Liver (tissue), 10 donors: ENCODE measurements at places on chromosomes 2 and 18.

GRCh38 chr18:75958683-75959082 lies 531.2 kb upstream of the SMIM21 start:
- H3K36me3 ChIP-seq, result no peaks in the 10 kb centered on the region
- no peak overlapping the region for H3K4me3 ChIP-seq
- no peaks in the 10 kb centered on the region for H3K4me1 ChIP-seq
- DNase-seq, result no peak
- H3K27ac ChIP-seq, result no peak overlapping the region
- no peaks in the 10 kb centered on the region for H3K27me3 ChIP-seq

GRCh38 chr2:21650569-21650968 lies 526.8 kb downstream of the TDRD15 start:
- no peak overlapping the region for H3K4me3 ChIP-seq
- DNase-seq, result no peak
- H3K36me3 ChIP-seq, result no peaks in the 10 kb centered on the region
- no peak overlapping the region for H3K27ac ChIP-seq
- no peaks in the 10 kb centered on the region for H3K4me1 ChIP-seq

GRCh38 chr2:46870051-46870839 lies 45.4 kb downstream of the MCFD2 start:
- H3K36me3 ChIP-seq, result no peaks in the 10 kb centered on the region
- no peaks in the 10 kb centered on the region for H3K27me3 ChIP-seq
- no peak for DNase-seq
- no peak overlapping the region for H3K4me3 ChIP-seq
- no peaks in the 10 kb centered on the region for H3K4me1 ChIP-seq

DNA sequence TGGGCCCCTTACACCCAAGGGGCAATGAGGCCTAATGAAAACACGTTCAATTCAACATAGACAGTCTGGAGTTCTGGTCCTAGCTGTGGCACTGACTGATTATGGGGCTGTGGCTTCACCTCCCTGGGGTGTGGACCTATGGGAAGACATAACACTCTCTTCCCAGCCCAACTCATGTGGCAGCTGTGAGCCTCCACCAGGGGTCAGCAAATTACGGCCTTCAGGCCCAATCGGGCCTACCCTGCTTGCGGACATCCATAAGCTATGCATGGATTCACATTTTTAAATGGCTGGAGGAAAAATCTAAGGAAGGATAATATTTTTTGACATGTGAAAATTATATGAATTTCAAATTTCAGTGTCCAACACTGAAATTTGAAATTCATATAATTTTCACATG lies 101.3 kb downstream of the LOXHD1 start:
- peak; percentile 41 for DNase-seq
- H3K4me1 ChIP-seq, result no peaks in the 10 kb centered on the region
- no peaks in the 10 kb centered on the region for H3K27me3 ChIP-seq
- no peak overlapping the region for H3K4me3 ChIP-seq
- no peaks in the 10 kb centered on the region for H3K36me3 ChIP-seq
- no peak overlapping the region for H3K27ac ChIP-seq

GRCh38 chr18:77679869-77680268 lies 430.2 kb downstream of the GALR1 start:
- H3K36me3 ChIP-seq, result no peaks in the 10 kb centered on the region
- no peak for DNase-seq
- no peaks in the 10 kb centered on the region for H3K27me3 ChIP-seq
- no peak overlapping the region for H3K27ac ChIP-seq

- no peak for DNase-seq
- no peaks in the 10 kb centered on the region for H3K27me3 ChIP-seq
- no peaks in the 10 kb centered on the region for H3K4me1 ChIP-seq
These were observed 106.2 kb upstream of the EPC2 start for GRCh38 chr2:148538375-148538774.

GRCh38 chr2:26561918-26562810 lies 79.0 kb downstream of the CIB4 start:
- DNase-seq, result no peak
- H3K4me1 ChIP-seq, result peaks cover 12% of the 10 kb centered on the region
- H3K4me3 ChIP-seq, result no peak overlapping the region
- H3K27me3 ChIP-seq, result peaks cover 2% of the 10 kb centered on the region
- no peak overlapping the region for H3K27ac ChIP-seq

- no peaks in the 10 kb centered on the region for H3K27me3 ChIP-seq
- peak; percentile 71 for DNase-seq
- no peaks in the 10 kb centered on the region for H3K36me3 ChIP-seq
- H3K4me1 ChIP-seq, result peaks cover 8% of the 10 kb centered on the region
- H3K4me3 ChIP-seq, result peak overlapping the region; percentile 67
- peak overlapping the region; percentile 96 for H3K27ac ChIP-seq
These were observed 4.2 kb upstream of the SP100 start for GRCh38 chr2:230411570-230412370.

GRCh38 chr18:59056706-59057492 lies 82.8 kb upstream of the SEC11C start:
- H3K4me3 ChIP-seq, result no peak overlapping the region
- peak; percentile 49 for DNase-seq
- H3K27ac ChIP-seq, result no peak overlapping the region
- no peaks in the 10 kb centered on the region for H3K36me3 ChIP-seq
- no peaks in the 10 kb centered on the region for H3K27me3 ChIP-seq

DNA sequence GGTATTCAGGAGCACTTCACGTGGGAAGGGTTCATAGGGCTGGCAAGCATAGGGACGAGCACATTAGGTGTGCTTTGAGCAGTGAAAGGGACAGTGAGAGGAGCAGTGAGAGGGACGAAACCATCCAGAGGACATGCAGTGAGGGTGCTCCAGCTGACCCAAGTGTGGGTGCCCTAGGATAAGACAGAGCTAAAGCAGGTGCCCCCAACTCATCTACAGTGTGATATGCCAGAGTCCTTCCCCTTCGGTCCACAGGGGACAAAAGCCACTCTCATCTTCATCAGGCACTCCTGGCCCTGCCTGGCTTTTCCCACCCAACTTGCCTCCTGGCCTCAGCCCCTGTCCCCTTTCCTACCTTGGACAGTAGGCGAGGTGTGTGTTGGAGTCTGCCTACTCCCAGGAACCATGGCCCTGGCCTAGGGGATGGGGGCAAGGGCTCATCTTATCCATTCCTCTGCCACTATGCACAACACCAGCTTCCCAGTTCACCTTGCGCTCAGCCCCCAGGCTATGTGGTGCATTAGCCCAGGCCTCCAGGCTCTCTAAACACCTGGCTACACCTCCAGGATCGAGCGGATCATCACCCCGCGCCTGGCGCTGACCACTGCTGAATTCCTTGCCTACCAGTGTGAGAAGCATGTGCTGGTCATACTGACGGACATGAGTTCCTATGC lies 16.1 kb upstream of the ANKRD53 start:
- H3K4me3 ChIP-seq, result no peak overlapping the region
- H3K4me1 ChIP-seq, result peaks cover 8% of the 10 kb centered on the region
- DNase-seq, result no peak
- H3K27me3 ChIP-seq, result peaks cover 6% of the 10 kb centered on the region
- no peaks in the 10 kb centered on the region for H3K36me3 ChIP-seq

DNA sequence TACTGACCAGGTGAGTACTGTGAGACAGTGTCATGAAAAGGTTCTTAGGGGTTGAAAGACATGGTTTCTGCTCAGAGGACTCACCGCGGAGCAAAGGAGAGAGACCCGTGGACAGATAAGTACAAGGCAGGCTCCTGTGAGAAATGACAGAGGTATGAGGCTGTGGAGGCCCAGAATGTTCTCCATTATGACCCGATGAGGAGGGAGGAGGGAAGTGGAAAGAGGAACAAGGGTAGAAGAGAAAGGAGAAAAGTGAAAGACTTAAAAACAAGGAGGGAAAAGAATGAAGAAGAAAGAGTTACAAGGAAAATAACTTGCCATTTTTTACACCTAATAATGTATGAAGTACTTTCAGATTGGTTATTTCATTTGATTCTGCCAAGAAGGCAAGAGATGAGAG lies 29.8 kb downstream of the MAPRE3 start:
- no peaks in the 10 kb centered on the region for H3K27me3 ChIP-seq
- no peaks in the 10 kb centered on the region for H3K36me3 ChIP-seq
- H3K27ac ChIP-seq, result no peak overlapping the region
- H3K4me1 ChIP-seq, result no peaks in the 10 kb centered on the region
- H3K4me3 ChIP-seq, result no peak overlapping the region

DNA sequence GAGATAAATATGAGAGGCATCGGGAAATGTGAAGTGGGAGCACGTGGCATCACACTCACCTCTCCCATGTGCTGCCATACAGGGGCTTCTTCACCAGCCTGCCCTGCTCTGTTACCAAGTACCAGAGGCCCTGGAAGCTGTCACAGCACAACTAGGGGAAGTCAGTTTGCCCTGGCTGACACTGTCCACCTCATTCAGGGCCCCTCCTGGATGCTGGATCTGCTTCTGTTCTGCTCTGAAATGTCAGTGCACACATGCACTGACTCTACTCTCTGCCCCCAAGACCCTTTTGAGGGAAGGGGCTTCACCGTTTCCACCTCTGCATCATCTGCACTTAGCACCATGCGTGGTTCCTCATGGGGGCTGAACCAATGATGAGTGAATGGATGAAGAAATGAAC lies 311.1 kb downstream of the EN1 start:
- no peaks in the 10 kb centered on the region for H3K27me3 ChIP-seq
- no peaks in the 10 kb centered on the region for H3K4me1 ChIP-seq
- H3K36me3 ChIP-seq, result no peaks in the 10 kb centered on the region

DNA sequence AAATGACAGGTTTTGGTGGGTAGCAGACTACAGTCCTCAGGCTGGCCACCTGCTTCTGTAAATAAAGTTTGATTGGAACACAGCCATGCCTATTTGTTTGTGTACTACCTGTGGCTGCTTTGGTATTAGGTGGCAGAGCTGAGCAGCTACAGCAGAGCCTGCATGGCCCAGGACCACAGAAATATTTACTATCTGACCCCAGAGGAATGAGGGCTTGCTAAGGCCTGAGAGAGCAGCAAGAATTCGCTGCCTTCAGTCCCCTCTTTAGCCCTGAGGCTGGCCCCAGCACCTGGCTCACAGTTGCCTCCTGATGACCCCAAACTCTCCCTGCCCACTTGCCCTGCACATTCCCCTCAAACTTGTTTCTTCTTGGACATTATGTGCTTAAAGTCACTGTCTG lies 32.5 kb downstream of the POLR1A start:
- H3K4me3 ChIP-seq, result no peak overlapping the region
- H3K27me3 ChIP-seq, result no peaks in the 10 kb centered on the region
- peaks cover 12% of the 10 kb centered on the region for H3K4me1 ChIP-seq
- DNase-seq, result no peak

- no peak overlapping the region for H3K4me3 ChIP-seq
- no peaks in the 10 kb centered on the region for H3K4me1 ChIP-seq
These were observed 243.6 kb upstream of the SLC39A10 start for GRCh38 chr2:195413422-195413821.

DNA sequence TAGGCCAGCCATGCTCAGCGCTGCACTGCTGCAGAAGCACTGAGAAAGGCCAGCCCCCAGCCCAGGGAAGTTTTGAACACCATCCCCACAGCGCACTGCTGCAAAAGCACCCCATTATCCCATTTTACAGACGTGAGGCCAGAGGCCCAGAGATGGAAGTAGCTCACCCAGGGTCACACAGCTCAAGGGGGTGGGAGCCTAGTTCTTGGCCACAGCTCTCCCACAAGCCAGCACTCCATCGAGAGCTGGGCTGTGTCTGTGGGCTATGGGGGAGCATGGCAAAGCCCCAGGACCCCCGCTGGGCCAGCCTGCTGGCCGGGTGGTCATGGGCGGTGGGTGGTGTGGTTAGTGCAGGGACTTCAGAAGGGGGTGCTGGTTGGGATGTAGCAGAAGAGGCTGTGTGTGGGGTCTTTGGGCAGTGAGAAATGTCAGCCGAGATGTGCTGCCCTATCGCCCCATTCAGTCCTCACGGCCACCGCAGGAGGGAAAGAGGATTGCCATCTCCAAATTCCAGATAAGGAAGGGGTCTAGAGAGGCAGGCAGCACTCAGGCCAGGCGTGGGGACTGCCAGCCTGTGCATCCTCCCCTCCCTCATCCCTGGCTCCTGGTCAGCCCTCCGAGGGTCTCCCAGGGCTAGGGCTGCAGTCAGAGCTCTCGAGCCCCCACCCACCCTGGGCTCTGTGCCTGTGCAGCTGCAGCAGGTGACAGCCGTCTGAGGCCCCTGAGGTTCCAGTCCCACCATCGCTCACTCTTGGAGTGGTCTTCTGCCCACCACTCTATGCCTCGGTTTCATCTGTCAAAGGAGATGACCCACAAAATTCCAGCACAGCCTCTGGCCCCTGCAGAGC lies 17.0 kb upstream of the GPR17 start:
- H3K27ac ChIP-seq, result no peak overlapping the region
- no peaks in the 10 kb centered on the region for H3K36me3 ChIP-seq
- H3K27me3 ChIP-seq, result no peaks in the 10 kb centered on the region
- no peak overlapping the region for H3K4me3 ChIP-seq
- no peak for DNase-seq

DNA sequence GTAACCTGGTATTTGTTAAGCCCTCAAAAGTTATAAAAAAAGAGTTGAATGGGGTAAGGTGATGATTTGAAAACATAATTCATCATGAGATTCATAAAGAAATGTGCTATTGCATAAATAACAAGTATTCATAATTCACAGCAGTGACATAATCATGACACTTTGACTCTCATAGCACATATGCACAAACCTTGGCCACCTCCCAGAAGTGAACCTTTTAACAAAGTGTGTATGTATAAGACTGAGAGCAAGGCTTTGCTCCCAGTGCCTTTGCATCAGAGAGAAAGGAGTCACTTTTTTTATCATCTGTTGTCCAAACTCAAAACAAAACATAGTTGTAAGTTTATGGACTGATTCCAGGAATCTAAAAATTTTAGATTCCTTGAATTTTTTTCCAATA lies 15.0 kb upstream of the HTR2B start:
- H3K36me3 ChIP-seq, result peaks cover 3% of the 10 kb centered on the region
- no peak for DNase-seq
- H3K27ac ChIP-seq, result no peak overlapping the region
- no peaks in the 10 kb centered on the region for H3K4me1 ChIP-seq
- H3K27me3 ChIP-seq, result no peaks in the 10 kb centered on the region
- H3K4me3 ChIP-seq, result no peak overlapping the region

GRCh38 chr2:72115110-72116080 lies 32.3 kb downstream of the CYP26B1 start:
- no peaks in the 10 kb centered on the region for H3K36me3 ChIP-seq
- H3K4me1 ChIP-seq, result no peaks in the 10 kb centered on the region
- no peak overlapping the region for H3K4me3 ChIP-seq
- H3K27me3 ChIP-seq, result no peaks in the 10 kb centered on the region
- no peak overlapping the region for H3K27ac ChIP-seq
- peak; percentile 25 for DNase-seq

DNA sequence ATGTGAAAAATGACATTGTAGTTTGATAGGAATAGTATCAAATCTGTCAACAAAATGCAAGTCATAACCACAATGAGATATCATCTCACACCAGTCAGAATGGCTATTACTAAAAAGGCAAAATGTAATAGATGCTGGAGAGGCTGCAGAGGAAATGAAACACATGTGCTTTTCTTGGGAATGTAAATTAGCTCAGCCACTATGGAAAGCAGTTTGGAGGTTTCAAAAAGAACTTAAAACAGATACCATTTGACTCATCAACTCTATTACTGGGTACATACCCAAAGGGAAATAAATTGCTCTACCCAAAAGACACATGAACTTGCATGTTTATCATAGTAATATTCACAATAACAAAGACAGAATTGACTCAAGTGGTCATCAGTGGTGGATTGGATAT lies 572.6 kb downstream of the TRIB2 start:
- no peaks in the 10 kb centered on the region for H3K36me3 ChIP-seq
- H3K27ac ChIP-seq, result no peak overlapping the region
- H3K4me1 ChIP-seq, result no peaks in the 10 kb centered on the region
- DNase-seq, result no peak
- H3K4me3 ChIP-seq, result no peak overlapping the region
- H3K27me3 ChIP-seq, result no peaks in the 10 kb centered on the region

GRCh38 chr2:217972490-217972889 lies 30.3 kb downstream of the TNS1 start:
- no peak overlapping the region for H3K27ac ChIP-seq
- DNase-seq, result no peak
- H3K27me3 ChIP-seq, result no peaks in the 10 kb centered on the region
- H3K36me3 ChIP-seq, result no peaks in the 10 kb centered on the region
- peaks cover 4% of the 10 kb centered on the region for H3K4me1 ChIP-seq
